ENCODE measurements at places on chromosomes 7 and 10.

- DNase-seq, result no peak
Measured at GRCh38 chr7:142739923-142740492, 9.3 kb upstream of the PRSS1 start.

DNA sequence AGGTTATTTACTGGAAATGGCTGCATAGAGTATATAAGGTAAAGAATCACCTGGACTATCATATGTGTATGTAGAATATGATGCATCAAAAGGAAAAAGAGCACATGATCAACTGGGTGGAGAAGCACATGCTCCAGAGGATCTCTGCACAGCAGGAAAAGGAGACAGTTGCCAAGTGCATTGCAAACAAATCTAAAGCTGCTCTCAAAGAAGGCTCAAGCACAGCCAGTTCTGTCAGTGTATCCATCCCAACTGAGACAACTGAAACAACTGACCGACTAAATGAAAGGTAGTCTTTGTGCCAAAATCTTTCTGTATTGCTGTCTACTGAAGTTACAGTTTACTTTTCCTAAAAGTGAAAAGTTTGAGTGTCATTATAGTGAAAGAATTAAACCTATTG is 83.2 kb upstream of the SGCE start:
- no peak for DNase-seq

DNA sequence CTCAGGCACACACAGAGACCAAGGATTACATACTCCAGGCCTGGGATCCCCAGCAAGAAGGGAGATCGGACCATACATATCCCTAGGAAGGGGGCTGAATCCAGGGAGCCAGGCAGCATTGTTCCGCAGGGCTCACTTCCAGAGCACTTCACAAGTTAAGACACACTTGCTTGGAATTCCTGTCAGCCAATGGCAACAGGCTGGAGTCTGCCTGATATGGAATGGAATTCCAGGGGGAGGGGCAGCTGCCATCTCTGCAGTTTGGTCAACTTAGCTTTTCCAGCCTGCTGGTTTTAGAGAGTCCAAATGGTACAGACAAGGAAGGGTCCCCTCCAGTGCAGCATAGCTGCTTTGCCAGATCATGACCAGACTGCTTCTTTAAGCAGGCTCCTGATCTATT is 290.0 kb upstream of the GLI3 start:
- DNase-seq, result no peak

GRCh38 chr10:70765794-70766594 is 19.2 kb downstream of the TBATA start:
- DNase-seq, result no peak

DNA sequence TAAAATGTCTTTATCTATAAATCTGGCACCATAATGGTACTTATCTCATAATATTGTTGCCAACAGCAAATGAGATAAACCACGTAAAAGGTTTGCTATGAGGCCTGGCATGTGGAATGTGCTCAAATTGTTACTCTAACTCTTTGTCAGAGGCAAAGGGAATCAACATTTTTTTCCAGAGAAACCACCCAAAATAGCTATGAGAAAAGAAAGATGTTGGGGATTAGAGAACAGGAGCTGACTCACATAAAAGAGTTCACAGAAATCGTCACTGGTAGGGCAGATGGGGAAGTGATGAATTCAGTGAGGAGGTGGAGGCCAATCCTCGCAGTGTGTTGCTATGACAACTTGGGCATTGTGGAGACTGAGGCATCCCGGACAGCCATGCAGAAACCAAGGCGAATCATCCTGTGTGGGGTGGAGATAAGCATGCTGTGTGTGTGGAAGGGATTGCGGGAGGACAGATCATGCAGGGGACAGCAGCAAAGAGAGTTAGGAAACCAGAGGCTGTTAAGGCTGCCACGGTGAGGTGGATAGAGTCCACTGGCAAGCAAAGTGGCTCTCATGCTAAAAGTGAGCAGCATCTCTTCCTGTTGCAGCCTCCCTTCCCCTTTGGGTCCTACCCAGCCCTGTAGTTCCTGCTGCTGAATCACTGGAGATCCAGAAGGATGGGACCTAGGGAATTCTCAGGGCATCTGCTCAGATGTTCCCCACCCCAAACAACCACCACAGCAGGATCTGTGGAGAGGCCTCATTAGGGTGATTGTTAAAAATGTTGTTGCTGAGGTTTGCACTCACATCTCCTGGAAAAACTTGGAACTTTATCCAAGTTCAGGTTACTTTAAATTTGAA is 103.9 kb downstream of the CUBN start:
- peak; percentile 46 for DNase-seq

GRCh38 chr10:68816796-68817412 is 10.4 kb upstream of the STOX1 start:
- DNase-seq, result no peak

GRCh38 chr10:12631787-12632562 is 282.6 kb downstream of the CAMK1D start:
- DNase-seq, result no peak

GRCh38 chr7:374706-375311 is 84.8 kb downstream of the FOXL3 start:
- DNase-seq, result no peak

GRCh38 chr10:103983367-103983911 is 16.5 kb downstream of the SLK start:
- DNase-seq, result peak; percentile 21

DNA sequence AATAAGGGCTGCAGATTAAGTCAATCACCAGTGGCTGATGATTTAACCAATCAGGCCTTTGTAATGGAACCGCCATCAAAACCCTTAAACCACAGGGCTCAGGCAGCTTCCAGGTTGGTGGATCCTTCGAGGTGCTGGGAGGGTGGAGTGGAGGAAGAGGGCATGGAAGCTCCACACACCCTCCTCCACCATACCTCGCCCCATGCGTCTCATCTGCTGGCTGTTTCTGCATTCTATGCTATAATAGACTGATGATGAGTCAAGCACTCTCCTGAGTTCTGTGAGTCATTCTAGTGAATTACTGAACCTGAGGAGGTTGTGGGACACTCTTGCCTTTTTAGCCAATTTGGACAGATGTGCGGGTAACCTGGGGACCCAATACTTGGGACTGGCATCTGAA is 43.9 kb downstream of the CHST15 start:
- no peak for DNase-seq

GRCh38 chr7:5278766-5279165 is 4.0 kb upstream of the SLC29A4 start:
- DNase-seq, result no peak

DNA sequence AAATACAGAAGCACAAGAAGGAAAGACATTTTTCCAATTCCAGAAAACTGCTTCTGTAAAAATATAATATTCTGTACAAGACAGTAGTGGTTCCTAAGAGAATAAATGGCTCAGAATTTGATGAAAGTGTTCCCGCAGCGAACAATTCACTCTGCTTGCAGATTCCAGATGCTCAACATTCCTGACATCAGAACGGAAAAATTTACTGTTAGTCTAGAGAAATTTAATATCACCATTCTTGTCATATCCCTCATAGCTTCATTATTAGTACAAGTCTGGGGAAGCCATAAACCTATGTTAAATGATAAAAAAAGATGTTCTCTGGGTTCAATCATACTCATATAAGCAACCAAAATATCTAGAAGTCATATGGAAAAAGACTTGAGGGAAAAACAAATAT is 83.6 kb downstream of the MPP7 start:
- DNase-seq, result no peak

DNA sequence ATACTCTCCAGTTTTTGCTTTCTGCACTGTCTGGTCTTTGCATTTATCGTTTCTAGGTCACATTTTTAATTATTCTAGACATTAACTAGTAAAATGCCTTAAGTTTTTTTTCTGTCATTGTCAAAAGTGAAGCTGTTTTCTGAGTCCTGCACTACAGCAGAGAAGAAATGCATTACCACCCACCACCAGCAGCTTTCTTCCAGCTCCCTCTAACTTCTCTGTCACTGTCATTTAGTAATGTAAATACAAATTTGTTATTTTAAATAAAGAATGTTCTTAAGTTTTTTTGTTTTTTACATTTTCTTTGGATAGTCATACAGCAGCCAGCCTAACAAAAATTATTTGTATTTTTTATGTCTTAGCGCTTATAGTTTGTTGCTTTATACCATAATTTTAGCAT is 18.8 kb downstream of the PTPRZ1 start:
- DNase-seq, result no peak

GRCh38 chr7:80134536-80135308 is at the start of gene GNAI1:
TSS of gene GNAI1 (plus strand) at chr7:80134831. CDS start at chr7:80135161, 330 bp downstream.
- DNase-seq, result peak; percentile 50

DNA sequence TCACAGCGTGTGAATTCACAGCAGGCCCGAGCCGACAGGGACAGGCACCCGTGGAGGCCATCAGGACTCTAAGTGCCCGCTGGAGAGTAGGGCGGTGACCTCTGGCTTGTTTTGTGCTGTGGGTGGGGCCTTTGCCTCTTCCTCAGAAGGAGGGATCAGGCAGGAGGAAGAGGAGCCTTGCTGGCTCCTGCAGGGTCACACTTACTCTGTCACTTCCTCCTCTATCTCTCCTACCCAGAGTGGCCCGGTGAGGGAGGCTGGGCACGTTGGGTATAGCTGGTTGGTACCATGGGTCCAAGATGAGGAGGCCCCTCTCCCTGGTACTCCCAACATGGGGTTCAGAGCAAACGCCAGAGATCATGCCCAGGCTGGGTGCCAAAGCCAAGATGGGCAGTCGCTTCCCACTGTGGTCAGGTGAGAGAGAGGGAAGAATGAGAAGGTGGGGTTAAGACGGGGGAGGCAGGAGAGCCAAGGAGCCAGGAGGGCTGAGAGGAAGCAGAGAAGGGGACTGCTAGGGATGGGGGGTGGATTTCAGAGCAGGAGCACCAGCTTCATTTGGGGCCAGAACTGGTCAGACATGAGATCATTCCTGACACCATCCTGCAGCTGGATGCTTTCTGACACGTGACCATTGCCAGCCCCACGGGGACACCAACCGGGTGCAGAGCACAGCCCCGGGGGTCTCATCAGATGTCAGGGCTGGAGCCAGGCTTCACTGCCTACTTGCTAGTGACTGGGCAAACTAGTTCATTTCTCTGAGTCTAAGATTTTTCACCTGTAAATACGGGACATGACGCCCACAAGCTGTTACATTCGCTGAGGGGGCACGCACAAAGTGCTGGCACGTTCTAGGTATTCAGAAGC is 54.8 kb upstream of the CACUL1 start:
- DNase-seq, result no peak

- DNase-seq, result no peak
Measured at GRCh38 chr10:20494474-20494873, 402.6 kb downstream of the NEBL start.

DNA sequence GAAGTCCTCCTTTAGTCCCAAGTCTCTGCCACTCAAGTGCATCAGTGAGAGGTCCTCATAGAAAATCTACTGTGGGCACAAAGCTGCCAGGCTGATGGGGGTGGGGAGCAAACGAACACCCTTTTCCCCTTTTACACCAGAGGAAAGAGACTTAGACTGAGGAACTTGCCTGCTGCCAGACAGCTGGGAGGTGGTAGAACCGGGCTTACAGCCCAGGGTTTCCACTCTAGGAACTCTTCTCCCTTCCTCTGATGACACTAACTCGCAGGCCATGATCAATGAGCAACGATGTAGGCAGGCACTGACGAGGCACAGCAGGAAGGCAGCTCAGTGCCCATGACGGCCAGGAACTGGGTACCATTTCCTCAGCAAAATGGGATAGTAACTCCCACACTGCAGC is 11.0 kb upstream of the SH2D4B start:
- DNase-seq, result peak; percentile 1

- peak; percentile 80 for DNase-seq
Measured at GRCh38 chr10:30701451-30702173, 72.1 kb upstream of the LYZL2 start.

- DNase-seq, result no peak
Measured at GRCh38 chr7:99005776-99006175, 127.4 kb downstream of the TRRAP start.

GRCh38 chr7:19707240-19707639 is 1.6 kb downstream of the POLR1F start:
- peak; percentile 10 for DNase-seq

DNA sequence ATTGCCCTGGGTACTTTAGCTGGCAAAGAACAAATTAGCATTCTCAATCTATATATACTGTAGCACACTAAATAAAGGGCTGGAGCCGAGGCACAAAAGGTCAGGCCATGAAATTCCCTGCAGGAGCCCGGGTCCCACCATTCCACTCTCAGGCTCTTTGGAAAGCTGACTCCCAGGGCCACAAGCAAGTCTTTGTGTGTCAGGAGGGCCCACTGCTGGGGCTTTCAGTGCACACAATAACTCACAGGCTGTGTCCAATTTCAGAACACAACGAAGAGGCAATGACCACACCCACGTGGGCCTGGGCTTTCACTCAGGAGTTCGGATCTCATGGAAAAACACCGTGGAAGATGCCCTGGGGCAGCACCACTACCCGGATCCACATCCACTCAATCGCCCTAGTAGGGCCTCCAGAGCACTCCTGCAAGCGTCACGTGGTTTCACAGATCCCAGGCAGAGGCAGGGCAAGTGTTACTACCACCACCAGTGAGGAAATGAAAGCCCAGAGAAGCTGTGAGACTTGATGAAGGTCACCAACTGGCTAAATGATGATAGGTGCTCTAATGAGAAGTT is 60.3 kb downstream of the COBL start:
- DNase-seq, result no peak

DNA sequence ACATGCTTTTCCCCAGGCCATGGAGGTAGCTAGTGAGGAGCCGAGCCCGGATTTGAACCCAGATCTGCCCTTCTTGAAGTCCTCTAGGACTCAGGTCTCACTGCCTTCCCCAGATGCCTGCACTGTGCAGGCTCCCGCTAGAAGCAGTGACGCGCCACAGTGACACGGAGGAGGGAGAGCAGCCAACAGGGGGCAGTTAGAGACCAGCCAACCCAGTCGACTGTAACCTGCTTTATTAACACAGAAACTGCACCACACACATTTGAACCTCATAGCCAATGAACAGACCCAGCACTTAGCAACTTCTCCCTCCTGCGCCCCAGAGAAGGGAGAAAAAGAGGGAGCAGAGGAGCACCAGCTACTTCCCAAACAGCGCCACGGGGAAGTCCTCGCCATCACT is 27.4 kb downstream of the PILRA start:
- peak; percentile 70 for DNase-seq

GRCh38 chr7:2730846-2731770 is 43.1 kb downstream of the AMZ1 start:
- DNase-seq, result no peak

DNA sequence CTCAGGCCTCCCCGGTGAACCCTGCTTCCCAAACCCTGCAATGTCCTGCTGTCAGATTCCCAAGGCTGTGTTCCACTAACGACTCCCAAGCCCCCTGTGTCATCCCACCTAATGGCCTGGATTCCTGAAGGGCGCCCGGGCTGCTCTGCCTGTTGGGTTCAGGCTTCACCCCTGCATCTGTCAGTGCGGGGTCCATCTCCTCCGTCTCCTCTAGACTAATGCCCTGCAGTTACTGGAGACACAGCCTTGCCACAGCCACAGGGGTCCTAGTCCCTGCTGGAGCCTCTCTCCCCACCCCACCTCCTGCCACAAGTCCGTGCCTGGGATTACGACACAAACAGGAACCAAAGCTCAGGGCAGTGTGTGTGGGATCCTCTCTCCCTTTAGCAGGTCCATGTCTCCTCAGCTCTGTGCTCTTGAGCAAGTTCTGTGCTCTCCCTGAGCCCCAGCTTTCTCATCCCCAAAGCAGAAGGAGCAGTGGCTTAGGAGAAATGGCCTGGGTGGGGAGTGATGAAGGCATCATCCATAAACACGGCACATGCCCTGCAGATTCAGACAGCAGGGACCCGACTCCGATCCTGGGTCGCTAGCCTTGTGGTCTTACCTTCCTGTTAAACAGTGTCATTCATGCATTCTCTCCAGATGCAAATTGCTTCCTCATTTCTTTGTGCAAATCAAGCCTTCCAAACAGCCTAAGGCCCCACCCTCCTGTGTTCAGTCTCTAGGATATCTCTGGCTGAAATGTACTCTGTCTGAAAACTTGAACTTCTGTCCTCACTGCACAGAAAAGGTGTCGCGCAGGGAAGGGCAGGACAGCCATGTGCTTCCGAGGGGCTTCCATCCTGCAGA is 8.2 kb upstream of the RBP3 start:
- peak; percentile 81 for DNase-seq

Measured in NB4 (cell line).